ENCODE measurements at places on chromosomes 3 and 15.

DNA sequence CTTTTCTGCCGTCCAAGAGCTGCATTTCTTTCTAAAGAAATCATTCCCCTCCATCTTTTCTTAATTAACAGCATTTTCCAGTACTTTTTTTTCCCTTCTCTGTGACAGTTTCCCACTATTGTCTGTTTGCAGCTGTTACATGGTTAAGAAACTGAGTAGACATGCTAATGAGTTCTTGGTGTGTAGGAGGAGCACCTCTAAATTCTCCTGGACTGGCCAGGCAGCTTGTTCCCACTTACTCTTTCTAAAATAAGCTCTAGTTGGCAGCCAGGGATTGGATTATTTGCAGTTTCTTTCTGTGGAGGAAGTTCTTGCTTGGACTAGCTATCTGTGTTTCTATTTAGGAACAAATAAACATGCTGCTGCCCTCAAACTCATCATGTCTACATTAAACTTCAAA lies 235.1 kb upstream of the GAP43 start:
- no peak overlapping the region for H3K27ac ChIP-seq
- H3K27me3 ChIP-seq = no peaks in the 10 kb centered on the region
- no peak overlapping the region for H3K4me3 ChIP-seq
- H3K4me1 ChIP-seq = no peaks in the 10 kb centered on the region
- no peak for DNase-seq

DNA sequence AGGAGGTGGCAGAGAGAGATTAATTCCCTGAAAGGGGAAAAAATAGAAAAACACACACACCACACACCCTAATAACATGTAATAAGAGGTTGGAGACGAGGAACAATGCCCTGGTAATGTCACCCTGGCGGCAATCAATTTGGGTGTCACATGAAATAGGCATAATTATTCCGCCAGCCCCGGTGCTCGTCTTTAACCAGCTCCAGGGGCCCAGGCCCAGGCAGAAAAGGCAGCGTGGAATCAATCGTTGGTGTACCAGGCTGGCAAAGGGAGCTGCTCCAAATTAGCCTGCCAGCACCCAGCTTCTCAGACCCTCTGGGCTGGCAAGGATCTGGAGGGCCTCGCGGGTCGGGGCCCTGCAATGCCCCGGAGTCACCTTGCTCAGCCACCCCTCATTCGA lies 5.6 kb downstream of the LINGO1 start:
- H3K27ac ChIP-seq = no peak overlapping the region
- no peaks in the 10 kb centered on the region for H3K36me3 ChIP-seq
- H3K27me3 ChIP-seq = peaks cover 31% of the 10 kb centered on the region

GRCh38 chr15:80580106-80580505 lies 115.0 kb upstream of the ABHD17C start:
- peak overlapping the region; percentile 97 for H3K27ac ChIP-seq
- H3K4me3 ChIP-seq = no peak overlapping the region
- DNase-seq = peak; percentile 99
- no peaks in the 10 kb centered on the region for H3K27me3 ChIP-seq
- no peaks in the 10 kb centered on the region for H3K36me3 ChIP-seq

DNA sequence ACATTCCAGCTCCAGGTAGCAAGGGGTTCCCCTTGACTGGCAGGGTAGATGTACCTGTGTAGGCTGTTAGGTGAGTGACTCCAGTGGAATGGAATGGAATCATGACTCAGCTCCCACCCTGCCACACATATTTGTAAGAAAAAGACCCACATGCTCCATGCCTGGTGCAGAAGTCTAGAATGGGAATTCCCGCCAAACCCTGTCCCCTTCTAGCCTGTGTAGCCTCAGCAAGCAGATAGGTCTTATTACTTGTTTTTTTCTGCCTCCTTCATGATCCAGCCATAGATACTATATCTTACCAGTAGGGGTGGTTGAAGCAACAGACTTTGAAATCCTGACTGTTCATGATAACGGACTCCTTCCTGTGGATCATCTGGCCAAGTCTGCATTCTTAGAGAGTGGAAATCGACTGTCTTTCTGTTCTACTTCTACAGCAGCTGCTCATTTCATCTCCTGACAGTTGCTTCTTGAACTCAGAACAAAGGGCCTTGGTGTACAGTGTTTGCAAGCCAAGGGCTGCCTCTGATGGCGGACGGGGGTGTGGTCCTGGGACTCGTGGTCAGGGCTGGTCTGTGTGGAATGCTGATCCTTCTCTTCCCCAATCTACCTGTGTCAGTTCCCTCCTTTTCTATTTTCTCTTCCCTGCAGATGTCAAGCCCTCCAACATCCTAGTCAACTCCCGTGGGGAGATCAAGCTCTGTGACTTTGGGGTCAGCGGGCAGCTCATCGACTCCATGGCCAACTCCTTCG lies 16.3 kb downstream of the SNAPC5 start:
- DNase-seq = peak; percentile 83
- H3K4me3 ChIP-seq = no peak overlapping the region
- peak overlapping the region; percentile 60 for H3K27ac ChIP-seq
- H3K36me3 ChIP-seq = peaks cover 57% of the 10 kb centered on the region

GRCh38 chr3:126715432-126715831 lies 11.4 kb downstream of the CHCHD6 start:
- DNase-seq = no peak
- H3K4me3 ChIP-seq = no peak overlapping the region
- no peak overlapping the region for H3K27ac ChIP-seq
- no peaks in the 10 kb centered on the region for H3K27me3 ChIP-seq
- no peaks in the 10 kb centered on the region for H3K36me3 ChIP-seq

GRCh38 chr3:86990012-86990733 lies 776 bp downstream of the VGLL3 start:
- peak; percentile 70 for DNase-seq
- no peaks in the 10 kb centered on the region for H3K36me3 ChIP-seq
- H3K4me3 ChIP-seq = peak overlapping the region; percentile 52
- peaks cover 34% of the 10 kb centered on the region for H3K4me1 ChIP-seq
- no peak overlapping the region for H3K27ac ChIP-seq

DNA sequence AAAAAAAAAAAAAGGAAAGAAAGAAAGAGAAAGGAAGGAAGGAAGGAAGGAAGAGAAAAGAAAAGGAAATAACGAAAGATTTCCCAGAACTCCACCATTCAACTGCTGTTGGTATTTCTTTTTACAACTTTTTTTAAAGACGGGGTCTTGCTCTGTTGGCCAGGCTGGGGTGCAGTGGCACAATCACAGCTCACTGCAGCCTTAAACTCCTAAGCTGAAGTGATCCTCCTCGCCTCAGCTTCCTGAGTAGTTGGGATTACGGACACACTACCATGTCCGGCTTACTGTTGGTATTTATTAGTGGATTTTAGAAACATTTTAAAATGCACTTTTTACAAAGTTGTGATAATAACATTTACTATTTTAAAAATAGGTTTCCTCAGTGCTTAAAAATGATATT lies 15.0 kb upstream of the USP3 start:
- H3K27me3 ChIP-seq = no peaks in the 10 kb centered on the region
- H3K4me1 ChIP-seq = peaks cover 24% of the 10 kb centered on the region
- H3K4me3 ChIP-seq = no peak overlapping the region
- no peaks in the 10 kb centered on the region for H3K36me3 ChIP-seq
- H3K27ac ChIP-seq = no peak overlapping the region

DNA sequence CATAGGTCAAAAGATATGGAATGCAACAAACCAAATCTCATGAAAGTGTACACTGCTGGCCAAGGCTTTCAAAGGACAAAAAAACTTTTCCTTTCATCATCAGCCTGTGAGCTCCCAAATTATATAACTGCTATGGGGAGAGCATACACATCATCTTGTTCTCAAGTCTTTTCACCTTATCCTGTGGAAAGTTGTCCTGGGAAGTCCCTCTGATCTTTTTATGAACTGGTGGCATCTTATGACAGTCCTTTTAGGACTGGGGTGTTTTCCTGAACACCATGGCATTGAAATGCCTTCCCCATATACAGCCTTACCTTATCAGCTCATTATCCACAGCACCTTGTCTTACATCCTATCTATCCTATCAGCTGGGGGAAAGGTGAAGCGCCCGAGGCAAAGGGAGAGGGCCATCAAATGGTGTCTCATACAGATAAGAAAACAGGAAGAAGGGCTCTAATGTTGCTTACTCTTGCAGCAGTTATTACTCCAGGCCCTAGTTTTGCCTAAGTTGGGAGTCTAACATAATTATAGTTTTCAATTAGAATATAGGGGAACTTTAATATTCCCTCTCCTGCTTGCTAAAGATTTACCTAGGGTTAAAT lies 61.5 kb upstream of the GOLIM4 start:
- no peak overlapping the region for H3K4me3 ChIP-seq
- DNase-seq = no peak
- H3K4me1 ChIP-seq = no peaks in the 10 kb centered on the region
- H3K27me3 ChIP-seq = no peaks in the 10 kb centered on the region

DNA sequence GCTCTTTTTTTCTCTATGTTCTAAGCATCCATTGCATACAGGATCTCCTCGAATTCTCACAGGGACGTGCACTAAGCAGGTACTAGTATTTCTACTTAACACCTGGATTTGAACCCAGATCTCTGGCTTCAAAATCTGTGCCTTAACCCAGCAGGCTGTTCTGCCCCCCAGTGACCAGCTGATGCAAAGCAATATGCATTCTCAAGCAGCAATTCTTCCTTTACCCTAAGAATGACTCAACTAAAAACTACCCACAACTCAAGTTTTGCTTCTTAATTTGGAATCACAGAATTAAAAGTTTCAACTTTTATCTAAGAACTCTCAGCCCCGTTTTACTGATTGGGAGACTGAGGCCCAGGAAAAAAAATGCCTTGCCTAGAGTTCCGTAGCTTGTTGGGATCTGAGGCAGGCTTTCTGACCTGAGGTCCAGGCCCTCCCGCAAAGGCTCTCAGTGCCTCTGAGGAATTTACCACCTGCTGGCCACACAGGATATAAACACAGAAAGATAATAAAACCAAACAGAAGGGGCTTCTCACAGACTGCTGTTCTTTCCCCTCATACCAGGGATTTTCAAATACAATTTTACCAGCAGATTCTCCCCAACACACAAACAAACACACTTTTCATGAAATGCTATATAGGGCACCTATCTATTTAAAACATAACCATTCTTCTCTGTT lies 115.4 kb upstream of the RAD18 start:
- no peak for DNase-seq
- no peak overlapping the region for H3K4me3 ChIP-seq
- peak overlapping the region; percentile 58 for H3K27ac ChIP-seq
- no peaks in the 10 kb centered on the region for H3K27me3 ChIP-seq

- H3K4me3 ChIP-seq = no peak overlapping the region
- no peak for DNase-seq
- no peaks in the 10 kb centered on the region for H3K4me1 ChIP-seq
- no peak overlapping the region for H3K27ac ChIP-seq
These were observed 220.9 kb downstream of the SLC9A9 start for GRCh38 chr3:143627336-143627735.

- H3K4me1 ChIP-seq = no peaks in the 10 kb centered on the region
- no peaks in the 10 kb centered on the region for H3K36me3 ChIP-seq
- H3K4me3 ChIP-seq = no peak overlapping the region
- H3K27ac ChIP-seq = no peak overlapping the region
- no peak for DNase-seq
These were observed 270.7 kb upstream of the THRB start for GRCh38 chr3:24765399-24765798.

GRCh38 chr3:66467996-66468735 lies 32.7 kb downstream of the LRIG1 start:
- H3K27me3 ChIP-seq = no peaks in the 10 kb centered on the region
- peaks cover 20% of the 10 kb centered on the region for H3K4me1 ChIP-seq
- DNase-seq = no peak
- H3K36me3 ChIP-seq = no peaks in the 10 kb centered on the region
- no peak overlapping the region for H3K4me3 ChIP-seq

GRCh38 chr3:195715134-195715533 lies 5.6 kb upstream of the MUC20 start:
- H3K4me1 ChIP-seq = no peaks in the 10 kb centered on the region
- H3K4me3 ChIP-seq = no peak overlapping the region
- H3K27ac ChIP-seq = no peak overlapping the region
- H3K27me3 ChIP-seq = peaks cover 35% of the 10 kb centered on the region
- H3K36me3 ChIP-seq = no peaks in the 10 kb centered on the region

GRCh38 chr15:72006382-72006781 lies 111.6 kb downstream of the MYO9A start:
- DNase-seq = no peak
- no peak overlapping the region for H3K27ac ChIP-seq
- no peaks in the 10 kb centered on the region for H3K4me1 ChIP-seq
- H3K4me3 ChIP-seq = no peak overlapping the region
- peaks cover 41% of the 10 kb centered on the region for H3K36me3 ChIP-seq

GRCh38 chr15:70617076-70617910 lies 146.1 kb downstream of the UACA start:
- H3K36me3 ChIP-seq = no peaks in the 10 kb centered on the region
- H3K27ac ChIP-seq = no peak overlapping the region
- DNase-seq = no peak
- H3K4me3 ChIP-seq = no peak overlapping the region
- H3K4me1 ChIP-seq = no peaks in the 10 kb centered on the region

DNA sequence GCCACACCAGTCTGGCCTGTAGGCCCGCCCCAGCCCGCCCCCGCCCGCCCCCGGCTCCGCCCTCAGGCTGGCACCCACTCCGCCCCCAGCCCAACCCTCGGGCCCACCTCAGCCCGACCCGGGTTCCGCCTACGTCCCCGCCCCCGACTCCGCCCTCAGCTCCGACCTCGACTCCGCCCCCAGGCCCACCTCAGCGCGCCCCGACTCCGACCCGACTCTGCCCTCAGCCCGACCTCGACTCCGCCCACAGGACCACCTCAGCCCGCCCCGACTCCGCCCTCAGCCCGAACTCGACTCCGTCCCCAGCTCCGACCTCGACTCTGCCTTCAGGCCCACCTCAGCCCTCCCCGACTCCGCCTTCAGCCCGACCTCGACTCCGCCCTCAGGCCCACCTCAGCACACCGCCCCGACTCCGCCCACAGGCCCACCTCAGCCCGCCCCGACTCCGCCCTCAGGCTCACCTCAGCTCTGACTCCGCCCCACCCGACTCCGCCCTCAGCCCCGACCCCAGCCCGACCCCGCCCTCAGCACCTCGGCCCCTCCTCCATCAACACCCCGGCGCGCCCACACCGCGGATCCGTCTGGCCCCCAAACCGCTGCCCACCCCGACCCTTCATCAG lies at the start of gene RAB43:
TSS of gene RAB43 (minus strand) at position 13 of the 620 bp plus-strand sequence. CDS start 315 bp downstream, outside the sequence.
- peak; percentile 88 for DNase-seq
- H3K36me3 ChIP-seq = peaks cover 18% of the 10 kb centered on the region
- no peaks in the 10 kb centered on the region for H3K27me3 ChIP-seq
- peak within 1 kb of the TSS; percentile 73 for H3K27ac ChIP-seq
- no peaks in the 10 kb centered on the region for H3K4me1 ChIP-seq

GRCh38 chr3:10775828-10776227 lies 40.2 kb upstream of the SLC6A11 start:
- no peaks in the 10 kb centered on the region for H3K27me3 ChIP-seq
- H3K4me1 ChIP-seq = peaks cover 16% of the 10 kb centered on the region
- H3K36me3 ChIP-seq = no peaks in the 10 kb centered on the region
- no peak overlapping the region for H3K4me3 ChIP-seq
- DNase-seq = no peak

DNA sequence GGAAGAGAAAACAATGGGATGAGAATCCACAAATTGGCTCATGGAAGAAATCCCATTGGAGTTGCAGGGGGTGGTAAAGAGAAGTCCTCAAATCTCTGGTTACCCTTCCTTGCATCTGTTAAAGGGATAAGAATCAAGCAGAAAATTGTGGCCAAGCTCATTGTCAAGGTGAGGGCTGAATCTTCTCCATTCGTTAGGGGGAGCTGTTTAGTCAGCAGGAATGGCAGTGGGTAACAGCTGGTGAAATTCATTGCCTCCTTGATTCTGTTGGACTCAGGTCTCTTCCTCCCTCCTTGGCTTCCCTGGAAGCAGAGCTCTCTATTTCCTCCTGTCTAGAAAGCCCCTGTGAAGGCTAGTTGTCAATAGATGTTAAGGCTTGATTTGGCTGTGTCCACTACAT lies 343.1 kb upstream of the SEMA6D start:
- no peak overlapping the region for H3K27ac ChIP-seq
- H3K4me1 ChIP-seq = no peaks in the 10 kb centered on the region
- no peak overlapping the region for H3K4me3 ChIP-seq
- no peaks in the 10 kb centered on the region for H3K27me3 ChIP-seq

Measured in RWPE2 (cell line).